ENCODE measurements at places on chromosomes 1 and 21.

GRCh38 chr21:38228115-38228514 lies 28.7 kb upstream of the KCNJ15 start:
- peak; percentile 25 for DNase-seq

DNA sequence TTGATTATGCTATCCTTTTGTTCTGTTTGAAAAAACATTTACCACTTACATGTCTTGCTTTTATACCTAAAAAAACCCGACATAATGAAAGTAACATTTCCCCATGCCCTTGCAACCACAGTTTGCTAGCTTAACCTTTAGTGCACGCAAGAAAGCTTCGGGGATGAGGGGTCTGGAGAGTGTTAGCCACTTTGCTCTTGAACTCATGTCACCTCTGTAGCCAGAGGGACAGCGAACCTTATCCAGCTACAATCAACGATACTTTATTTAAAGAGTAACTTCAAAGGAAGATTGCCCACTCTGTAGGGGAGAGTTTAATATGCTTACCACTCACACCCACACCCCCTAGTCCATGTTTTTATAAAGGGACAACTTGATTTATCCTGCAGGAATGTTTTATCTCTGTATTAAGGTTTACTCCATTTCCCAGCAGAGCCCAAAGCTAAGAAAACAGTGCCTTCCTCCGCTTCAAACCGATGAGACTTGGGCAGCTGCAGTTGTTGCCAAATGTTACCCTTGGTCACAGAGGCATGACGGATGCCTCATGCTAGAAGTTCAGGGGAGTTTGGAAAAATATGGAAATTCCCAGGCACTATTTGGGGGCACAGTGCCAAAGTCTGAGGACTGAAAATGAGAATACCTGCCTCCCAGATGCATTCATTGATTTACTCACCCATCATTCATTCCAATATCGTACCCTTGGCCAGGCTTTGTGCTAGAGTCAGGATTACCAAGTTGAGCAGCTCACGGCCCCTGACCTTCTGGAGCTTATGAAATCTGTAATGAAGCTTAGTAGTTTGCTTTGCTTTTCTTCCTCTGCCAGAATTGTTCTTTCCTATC lies 61.4 kb upstream of the VCAM1 start:
- DNase-seq, result no peak

DNA sequence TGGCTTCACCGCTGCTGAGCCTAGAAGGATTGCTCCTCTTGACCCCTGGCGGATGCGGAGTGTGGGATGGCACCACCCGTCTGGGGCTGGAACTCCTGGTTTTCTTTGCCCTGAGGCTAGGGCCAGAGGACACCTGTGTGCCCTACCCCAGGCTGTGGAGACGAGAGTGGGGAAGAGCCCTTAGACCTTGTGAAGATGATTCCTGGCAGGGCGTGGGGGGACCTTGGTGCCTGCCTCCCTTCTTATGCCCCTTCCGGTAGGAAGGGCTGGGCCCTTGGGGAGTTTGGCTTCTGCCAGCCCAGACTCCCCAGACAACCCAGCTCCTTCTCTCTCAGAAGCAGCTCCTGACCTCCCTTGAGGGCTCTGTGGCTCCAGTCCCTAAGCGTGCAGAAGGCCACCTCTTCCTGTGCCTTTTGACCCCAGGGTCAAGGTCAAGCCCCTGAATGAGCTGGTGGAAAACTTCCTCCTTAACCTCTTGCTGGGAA lies 891 bp downstream of the RPS6KA1 start:
- no peak for DNase-seq

- DNase-seq, result no peak
These were observed 21.7 kb downstream of the UBE2T start for GRCh38 chr1:202320081-202320405.

DNA sequence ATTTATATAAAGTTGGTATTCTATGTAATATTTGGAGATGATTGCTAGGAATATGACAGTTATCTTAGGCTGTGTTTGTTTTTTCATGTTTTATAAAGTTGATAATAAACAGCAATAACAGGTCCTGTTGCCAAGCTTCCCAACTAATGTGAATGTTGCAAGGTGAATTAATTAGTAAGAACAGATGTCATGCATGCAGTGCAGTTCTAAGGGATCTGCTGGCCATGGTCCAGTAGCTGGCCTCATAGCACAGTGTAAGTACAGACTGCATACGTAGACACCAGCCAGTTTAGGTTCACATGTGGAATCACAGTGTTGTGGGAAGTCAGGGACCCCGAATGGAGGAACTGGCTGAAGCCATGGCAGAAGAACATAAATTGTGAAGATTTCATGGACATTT lies 478.2 kb downstream of the NEGR1 start:
- no peak for DNase-seq

- DNase-seq, result no peak
These were observed 149.9 kb downstream of the GALNT2 start for GRCh38 chr1:230216896-230217295.
